ENCODE measurements at places on chromosomes 6 and 20.

GRCh38 chr6:111657146-111657545, 51.5 kb upstream of the TRAF3IP2 start:
- DNase-seq: no peak

- no peak for DNase-seq
These were observed 224.2 kb downstream of the ARHGAP18 start for GRCh38 chr6:129485746-129486145.

DNA sequence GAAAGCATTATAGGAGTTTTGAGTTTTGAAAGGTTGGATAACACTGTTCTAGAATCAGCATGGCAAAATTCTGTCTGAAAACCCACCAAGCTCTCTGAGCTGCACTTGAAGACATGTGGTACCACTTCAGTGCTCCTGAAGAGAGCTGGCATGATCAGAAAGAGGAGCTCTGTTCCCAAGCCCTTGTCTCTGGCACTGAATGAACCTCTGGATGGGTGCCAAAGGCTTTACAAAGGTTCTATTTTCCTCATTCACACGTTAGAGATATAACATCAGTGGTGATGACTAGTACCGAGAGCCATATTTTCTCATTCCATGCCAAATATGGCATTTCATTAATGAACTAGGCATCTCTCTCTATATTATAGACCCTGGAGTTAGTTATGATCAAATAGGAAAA, 301.8 kb upstream of the ID4 start:
- DNase-seq: no peak

GRCh38 chr6:156658186-156658965, 118.8 kb upstream of the ARID1B start:
- no peak for DNase-seq

GRCh38 chr20:64047968-64048401, 1.5 kb downstream of the SOX18 start:
- no peak for DNase-seq

- DNase-seq: no peak
These were observed 5.3 kb downstream of the FOXA2 start for GRCh38 chr20:22579119-22579427.

- DNase-seq: no peak
These were observed 25.6 kb downstream of the STK35 start for GRCh38 chr20:2127238-2127637.

DNA sequence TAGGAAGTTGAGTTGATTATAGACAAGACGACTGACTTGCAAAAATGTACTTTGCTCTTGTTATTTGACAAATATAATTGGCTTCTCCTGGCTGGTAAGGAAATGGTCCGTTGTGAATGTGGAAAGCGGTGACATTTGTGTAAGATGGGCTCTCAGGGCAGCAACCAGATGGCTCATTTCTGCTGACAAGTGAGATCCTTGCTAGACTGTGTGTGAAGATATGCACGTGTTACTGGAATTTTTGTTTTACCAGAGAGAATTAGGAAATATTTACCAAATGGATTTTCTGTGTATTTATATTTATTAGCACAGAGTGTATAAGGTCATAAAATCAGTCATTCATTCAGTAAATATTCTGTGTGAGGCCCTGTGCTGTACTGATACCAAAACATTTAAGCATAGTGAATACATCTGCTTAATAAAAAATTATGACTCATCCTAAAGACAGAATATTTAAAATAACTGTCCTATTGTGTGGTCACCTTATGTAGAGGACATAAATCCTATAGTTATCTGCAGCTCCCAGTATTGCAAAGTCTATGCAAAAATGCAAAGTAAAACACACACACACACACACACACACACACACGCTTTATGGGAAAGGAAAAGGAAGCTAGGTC, 109.9 kb upstream of the ASF1A start:
- DNase-seq: no peak

DNA sequence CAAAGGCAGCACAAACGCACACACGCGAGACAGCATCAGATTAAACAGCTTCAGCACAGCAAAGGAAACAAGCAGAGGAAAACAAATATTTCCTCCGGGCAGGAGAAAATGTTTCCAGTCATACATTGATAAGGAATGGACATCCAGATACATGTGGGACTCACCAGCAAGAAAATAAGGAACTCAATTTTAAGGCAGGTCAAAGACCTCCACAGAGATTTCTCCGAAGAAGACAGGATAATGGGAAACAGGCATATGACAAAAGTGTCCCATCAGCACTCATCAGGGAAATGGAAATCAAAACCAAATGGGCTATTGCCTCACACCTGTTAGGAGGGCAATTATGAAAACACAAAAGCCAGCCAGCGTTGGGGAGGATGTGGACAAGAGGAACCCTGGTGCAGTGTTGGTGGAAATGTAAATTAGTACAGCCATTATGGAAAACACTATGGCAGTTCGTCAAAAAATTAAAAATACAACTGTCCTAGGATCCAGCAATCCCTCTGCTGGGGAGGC, 9.7 kb upstream of the SLCO4A1 start:
- no peak for DNase-seq

GRCh38 chr6:168159506-168159905, 80.5 kb upstream of the FRMD1 start:
- DNase-seq: no peak

GRCh38 chr6:167401525-167402194, 76.8 kb downstream of the TTLL2 start:
- peak; percentile 56 for DNase-seq

GRCh38 chr6:111482188-111482958, 645 bp downstream of the REV3L start:
- peak; percentile 33 for DNase-seq

DNA sequence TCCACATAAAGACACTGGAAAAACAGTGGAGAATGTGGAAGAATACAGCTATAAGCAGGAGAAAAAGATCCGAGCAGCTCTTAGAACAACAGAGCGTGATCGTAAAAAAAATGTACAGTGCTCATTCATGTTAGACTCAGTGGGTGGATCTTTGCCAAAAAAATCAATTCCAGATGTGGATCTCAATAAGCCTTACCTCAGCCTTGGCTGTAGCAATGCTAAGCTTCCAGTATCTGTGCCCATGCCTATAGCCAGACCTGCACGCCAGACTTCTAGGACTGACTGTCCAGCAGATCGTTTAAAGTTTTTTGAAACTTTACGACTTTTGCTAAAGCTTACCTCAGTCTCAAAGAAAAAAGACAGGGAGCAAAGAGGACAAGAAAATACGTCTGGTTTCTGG, 57.1 kb downstream of the MAP3K4 start:
- no peak for DNase-seq

DNA sequence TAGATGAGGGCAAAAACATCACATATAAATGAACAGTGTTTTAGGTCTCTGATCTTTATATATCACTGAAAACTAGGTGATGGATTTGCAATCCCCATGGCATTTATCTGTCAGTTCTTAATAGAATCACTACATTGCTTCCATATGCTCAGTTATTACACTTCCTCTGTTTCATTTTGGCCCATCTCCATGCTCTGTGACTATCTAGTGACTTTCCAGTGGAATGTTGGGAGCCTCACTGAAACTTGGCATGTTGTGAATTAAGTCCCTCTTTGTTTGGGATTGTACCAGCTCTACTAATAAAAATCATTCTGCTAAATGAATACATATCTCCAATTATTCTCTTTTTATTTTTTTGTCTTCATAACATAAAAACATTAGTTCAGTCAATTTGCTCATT, 226.1 kb upstream of the CEP162 start:
- DNase-seq: no peak

DNA sequence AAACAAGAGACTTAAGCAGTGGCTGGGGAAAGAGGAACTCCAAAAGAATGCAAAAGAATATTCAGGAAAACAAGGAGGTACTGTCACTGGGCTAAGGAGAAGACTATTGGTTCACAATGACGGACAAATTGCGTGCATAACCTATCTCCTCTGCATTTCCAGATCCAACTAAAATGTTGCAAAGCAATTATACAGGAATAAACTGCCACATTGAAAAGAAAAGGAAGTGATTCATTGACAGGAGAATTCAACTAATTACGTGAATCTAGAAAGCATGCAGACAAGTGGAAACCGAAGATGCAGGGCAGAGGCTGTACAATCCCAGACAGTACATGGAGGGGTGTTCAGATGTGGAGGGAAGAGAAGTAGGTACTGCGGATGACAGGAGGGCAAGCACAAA, 152.8 kb upstream of the RIPOR2 start:
- no peak for DNase-seq

- DNase-seq: no peak
These were observed 62.6 kb downstream of the FAM50B start for GRCh38 chr6:3911614-3912336.

DNA sequence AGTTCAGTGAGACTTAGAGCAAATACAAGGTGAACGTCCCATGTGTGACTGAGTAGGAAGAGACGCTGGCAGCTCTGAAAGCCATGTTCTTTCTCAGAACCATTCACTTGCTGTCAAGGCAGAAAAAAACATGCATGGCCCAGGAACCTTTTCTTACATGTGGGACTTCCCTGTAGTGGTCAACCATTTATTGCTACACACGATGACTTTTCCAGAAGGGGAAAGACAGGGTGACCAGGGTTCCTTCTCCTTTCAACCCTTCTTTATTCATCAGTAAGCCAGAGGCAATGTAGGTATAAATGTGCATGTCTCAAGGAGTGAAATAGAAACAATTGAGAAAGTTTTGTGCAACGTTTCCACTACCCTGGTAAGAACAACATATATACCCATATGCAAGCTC, 189.0 kb downstream of the NFATC2 start:
- DNase-seq: no peak

DNA sequence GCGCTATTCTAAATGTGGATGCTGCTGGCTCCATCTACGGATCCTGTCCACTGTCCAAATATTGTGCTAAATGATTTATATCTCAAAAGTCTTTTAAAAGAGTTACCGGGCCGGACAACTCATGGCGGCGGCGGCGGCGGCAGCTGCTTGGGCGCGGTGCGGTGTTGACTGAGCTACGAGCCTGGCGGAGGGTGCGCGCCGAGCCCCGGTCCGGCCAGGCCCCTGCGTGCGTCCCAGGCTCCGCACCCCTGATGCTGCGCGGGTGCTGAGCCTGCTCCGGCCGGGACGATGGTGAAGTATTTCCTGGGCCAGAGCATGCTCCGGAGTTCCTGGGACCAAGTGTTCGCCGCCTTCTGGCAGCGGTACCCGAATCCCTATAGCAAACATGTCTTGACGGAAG, 303.4 kb downstream of the CENPW start:
- no peak for DNase-seq

DNA sequence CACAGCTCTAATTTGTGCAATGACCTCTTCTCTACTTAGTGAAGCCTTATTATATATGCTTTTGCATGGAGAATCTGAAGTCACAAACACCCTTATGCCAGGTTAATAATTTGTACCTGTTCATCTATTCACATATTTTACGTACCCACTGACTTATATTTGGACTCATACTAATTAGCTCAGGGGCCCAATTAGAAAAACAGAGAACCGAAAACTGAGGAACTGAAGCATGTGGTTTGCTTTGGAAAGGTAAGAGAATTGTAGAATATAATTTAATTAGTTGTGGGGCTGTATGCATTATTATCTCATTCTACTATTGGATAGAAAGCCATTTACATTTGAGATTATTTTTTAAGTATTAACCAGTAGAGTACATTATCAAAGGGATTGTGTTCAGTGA, 805.9 kb upstream of the CITED2 start:
- no peak for DNase-seq
